ENCODE measurements at places on chromosomes 3 and 15.

DNA sequence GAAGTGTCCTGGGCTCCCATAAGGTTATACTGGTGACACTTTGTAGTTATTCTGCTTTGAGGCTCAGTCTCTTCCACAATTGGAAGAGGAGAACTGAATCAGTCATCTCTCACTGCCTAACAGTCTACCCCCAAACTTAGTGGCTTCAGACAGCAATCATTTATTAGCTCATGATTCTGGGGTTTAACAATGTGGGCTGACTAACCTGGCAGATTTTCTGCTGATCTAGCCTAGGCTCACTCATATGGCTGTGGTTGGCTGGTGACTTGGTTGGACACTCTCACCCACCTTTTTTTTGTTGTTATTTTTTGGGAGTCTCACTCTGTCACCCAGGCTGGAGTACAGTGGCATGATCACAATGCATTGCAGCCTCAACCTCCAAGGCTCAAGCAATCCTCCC lies 7.1 kb downstream of the GPD1L start:
- DNase-seq = no peak

GRCh38 chr3:134354612-134355251 lies 19.5 kb downstream of the AMOTL2 start:
- no peak for DNase-seq

GRCh38 chr15:72732086-72732485 lies 46.1 kb downstream of the BBS4 start:
- no peak for DNase-seq

DNA sequence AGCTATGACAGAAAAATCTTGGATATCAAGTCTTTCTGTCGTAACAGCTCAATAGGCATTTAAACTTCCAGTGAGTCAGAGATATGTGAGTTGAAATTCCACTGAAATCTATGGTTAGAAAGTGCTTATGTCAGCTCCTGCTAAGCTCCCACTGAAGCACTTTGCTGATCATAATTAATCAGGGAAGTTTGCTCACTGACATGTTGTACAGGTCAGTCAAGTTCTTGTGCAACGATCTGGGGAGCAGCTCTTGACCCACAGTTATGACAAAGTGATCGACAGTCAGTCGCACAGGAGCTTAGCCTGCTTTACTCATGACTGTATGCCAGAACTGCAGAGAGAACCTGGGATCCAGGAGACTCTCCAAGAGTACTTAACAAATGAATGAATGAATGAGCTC lies 453.5 kb downstream of the SOX2 start:
- DNase-seq = no peak

- no peak for DNase-seq
Measured at GRCh38 chr3:65348398-65348995, 660.7 kb upstream of the ADAMTS9 start.

GRCh38 chr15:75023872-75024636 lies 664 bp downstream of the PPCDC start:
- DNase-seq = no peak

Measured in activated T-helper 1 cell treated with anti-CD3 and anti-CD28 coated beads, Interleukin-2, amount 50 U/mL, for 16 hours (primary cell).